ENCODE measurements at places on chromosomes 11 and 22.

DNA sequence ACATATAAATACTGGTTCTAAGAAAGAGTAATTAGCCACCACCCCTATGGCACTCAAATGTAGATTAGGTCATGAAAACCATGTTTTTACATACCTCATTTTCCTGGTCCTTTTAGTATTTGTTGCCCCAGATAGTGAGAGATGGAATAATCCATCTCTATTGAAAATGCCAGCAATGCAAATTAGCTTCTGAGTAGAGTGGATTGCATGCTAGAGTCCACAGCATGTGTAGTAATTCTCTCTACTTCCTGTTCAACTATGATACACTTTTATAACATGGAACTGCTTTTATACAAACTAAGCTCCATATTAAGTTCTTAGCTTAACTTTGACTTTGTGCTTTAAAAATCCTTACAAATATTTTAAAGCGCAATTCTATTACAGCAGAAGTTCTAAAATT is 73.2 kb downstream of the TRPC6 start:
- DNase-seq, result no peak

DNA sequence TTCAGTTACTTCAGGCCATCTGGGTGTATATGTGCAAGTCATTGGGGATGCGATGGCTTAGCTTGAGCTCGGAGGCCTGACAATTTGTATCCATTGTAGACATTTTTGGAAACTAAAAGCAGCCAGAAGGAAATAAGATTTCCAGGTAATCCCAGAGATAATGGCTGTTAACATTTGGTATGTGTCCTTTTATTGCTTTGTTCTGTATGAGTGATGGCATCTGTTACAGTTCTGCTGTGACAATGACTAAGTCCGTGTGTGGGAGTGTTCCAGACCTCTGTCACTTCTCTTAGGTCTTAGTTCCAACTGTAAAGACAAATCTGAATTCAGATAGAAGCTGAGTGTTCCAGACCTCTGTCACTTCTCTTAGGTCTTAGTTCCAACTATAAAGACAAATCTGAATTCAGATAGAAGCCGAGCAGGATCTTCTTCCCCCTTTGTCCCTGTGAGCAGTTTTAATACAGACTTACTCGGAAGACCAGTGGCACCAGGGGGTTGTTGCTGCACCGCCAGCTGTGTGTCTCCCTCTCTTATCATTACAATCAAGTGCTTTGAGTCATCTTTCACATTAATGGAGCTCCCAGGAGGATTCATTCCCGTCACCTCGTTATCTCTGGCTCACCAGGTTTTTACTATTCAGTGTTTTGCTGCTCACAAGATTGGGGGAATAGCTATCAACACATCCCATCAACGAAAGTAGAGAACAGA is 190.9 kb upstream of the SORL1-AS1 start:
- DNase-seq, result no peak

DNA sequence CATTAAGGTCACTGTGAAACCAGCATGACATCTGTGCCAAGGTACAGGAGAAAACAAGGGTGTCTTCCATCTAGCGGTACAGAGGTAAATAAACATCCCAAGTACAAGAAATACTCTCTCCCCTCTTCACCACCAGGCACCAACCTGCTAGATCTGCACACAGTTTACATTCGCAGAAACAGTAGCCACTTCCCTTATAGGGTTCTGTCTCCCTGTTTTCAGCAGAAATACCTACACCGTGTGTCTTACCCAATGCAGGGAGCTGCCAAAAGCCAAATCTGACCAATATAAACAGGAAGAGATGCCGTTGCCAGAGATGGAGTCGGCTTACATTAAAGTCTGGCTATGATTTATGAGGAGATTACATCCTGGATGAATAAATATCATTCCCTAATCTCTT is 1.2 kb downstream of the SCN4B start:
- DNase-seq, result no peak

DNA sequence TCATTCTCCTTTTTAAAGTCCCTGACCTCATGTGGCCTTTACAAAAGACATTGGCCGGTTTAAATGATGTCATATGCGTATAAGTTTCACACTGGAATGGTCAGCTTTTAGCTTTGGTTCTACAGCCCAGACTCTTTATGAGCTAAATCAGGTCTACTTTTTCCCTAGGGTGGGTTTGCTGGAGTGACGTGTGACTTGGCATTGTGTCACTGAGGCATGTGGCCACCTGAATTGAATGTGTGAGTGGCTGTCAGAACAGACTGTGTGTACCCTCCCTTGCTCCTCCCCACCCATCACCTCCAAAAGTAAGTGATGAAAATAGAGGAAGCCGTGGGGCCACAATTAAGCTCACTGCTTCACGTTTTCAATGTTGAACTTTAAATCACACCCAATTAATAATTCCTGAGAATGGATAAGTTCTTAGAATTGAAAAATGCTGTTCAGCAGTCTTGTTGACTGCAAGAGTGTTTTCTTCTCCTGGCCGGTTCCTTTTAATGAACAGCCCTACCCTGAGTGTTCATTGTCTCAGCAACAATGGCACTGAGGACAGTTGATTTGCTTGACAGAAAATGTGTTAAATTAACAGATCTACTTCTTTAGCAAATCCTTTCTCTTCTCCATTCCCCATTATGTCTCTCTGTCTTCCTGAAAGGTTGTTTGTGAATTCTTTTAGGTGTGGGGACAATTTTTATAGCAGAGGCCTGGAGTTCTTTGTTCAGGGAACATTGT is 11.3 kb downstream of the CECR2 start:
- no peak for DNase-seq

- DNase-seq, result no peak
Observed at GRCh38 chr11:69403556-69404215, 77.8 kb upstream of the LINC01488 start.

GRCh38 chr11:126024123-126024522 is 38.5 kb downstream of the CDON start:
- DNase-seq, result no peak
